ENCODE measurements at places on chromosomes 6 and 20. TPM values are rescaled to one million over a fixed set of nuclear protein-coding genes. Genes with fewer than 3 reads are reported as not detected.

The NQO2 gene
- 25.2 TPM for total RNA-seq

The SASH1 gene
- total RNA-seq, result 27.6 TPM

The CLPSL1 gene
- total RNA-seq, result not detected

The MMP24 gene
- total RNA-seq, result 0.06 TPM

The MGME1 gene
- total RNA-seq, result 9.4 TPM
